ENCODE measurements at places on chromosomes 1 and 21.

GRCh38 chr1:46192171-46192570 is 6.1 kb downstream of the POMGNT1 start:
- DNase-seq: no peak

- DNase-seq: no peak
These were observed 1.0 kb downstream of the RD3 start for GRCh38 chr1:211490821-211491415.

- DNase-seq: no peak
These were observed 79.4 kb downstream of the RPE65 start for GRCh38 chr1:68370101-68370915.

- DNase-seq: no peak
These were observed 55.7 kb upstream of the EPHA8 start for GRCh38 chr1:22507587-22507986.

DNA sequence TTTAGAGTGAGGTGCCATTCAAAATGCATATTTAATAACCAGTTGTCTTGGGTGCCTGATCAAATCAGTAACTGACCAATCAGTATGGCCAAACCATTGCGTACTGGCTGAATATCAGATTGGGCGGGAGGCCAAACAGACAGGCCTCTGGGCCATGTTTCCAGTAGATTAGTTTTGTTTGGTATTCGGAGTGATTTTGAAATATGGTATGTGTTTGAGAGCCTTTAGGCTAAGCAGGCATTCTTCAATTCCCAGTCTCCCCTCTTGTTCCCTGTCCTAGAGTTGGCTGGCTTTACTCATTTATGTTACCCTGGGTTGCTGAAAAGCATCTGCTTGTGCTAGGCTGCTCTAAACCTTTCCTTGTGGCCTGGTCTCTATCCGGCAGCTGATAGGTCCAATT is 80.1 kb downstream of the BACH1 start:
- no peak for DNase-seq

DNA sequence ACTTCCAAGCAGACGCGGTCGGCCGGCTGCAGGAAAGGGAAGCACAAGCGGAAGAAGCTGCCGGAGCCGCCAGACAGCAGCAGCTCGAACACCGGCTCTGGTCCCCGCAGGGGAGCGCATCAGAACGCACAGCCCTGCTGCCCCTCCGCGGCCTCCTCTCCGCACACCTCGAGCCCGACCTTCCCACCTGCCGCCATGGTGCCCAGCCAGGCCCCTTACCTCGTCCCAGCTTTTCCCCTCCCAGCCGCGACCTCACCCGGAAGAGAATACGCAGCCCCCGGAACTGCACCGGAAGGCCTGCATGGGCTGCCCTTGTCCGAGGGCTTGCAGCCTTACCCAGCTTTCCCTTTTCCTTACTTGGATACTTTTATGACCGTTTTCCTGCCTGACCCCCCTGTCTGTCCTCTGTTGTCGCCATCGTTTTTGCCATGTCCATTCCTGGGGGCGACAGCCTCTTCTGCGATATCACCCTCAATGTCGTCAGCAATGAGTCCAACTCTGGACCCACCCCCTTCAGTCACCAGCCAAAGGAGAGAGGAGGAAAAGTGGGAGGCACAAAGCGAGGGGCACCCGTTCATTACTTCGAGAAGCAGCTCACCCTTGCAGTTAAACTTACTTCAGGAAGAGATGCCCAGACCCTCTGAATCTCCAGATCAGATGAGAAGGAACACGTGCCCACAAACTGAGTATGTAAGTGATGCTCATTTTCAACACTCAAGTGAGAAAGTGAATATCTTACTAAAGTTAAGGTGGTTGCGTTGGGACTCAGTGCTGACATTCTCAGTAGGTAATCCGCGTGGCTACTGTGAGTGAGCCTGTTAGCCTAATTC is 25.5 kb downstream of the UTS2 start:
- DNase-seq: no peak

DNA sequence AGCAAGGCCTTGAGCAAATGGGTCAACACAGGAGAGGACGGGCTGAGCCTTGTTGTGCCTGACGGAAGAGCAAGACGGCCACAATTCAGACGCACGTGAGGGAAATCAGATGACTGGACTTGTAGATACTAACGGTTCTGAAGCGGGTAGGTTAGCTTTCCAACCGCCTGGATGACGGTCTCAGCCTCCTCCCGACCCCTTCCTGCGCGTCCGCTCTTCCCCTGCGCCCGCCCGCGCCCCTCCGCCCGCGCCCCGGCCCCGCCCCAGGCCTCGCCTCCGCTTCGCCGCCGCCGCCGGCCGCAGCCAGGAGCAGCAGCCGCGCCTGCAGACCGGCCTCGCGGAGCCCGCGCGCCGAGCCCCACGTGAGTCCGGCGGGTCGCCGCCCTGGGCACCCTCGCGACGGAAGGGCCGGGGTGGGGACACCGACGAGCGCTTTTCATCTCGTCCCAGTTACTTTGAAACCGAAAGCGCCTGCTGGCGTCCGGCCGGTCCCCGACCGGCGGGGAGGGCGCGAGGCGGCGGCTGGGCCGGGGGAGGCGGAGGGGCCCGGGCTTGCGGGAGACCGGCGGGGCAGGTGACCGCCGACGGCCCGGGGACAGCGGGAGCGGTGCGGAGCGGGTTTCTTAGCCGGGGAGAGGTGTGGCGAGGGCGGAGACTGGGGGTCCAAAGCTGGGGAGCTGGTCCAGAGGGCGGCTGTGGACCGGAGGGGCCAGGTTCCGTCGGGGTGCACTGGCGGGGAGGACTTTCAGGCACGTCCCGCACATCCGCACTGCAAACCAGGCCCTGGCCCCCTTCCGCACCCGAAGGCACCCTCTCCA is at the start of gene TRAF5:
Gene TRAF5 (plus strand): TSS at position 306 of the 818 bp plus-strand sequence. CDS start 26,407 bp downstream, outside the sequence.
- peak; percentile 68 for DNase-seq

- DNase-seq: peak; percentile 45
These were observed 44.6 kb downstream of the TOR3A start for GRCh38 chr1:179126338-179127060.

DNA sequence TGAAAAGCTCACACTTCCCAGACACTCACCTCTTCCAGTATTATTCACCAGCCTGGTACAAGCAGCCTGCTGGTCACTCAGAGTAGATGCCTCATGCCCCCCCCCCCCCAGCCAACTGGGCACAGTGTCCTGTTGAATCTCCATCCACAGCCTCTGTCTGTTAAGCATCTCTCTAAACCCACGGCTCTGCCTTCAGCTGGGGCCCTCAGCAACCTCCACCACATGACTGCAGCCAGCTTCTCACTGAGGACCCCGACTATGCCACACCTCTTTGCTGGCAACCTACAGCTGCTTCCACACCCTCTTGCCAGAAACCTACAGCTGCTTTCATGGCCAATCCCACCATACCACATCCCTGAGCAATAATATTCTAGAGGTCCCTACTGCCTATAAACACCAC is 113.1 kb downstream of the RHOU start:
- no peak for DNase-seq

- peak; percentile 64 for DNase-seq
These were observed 992 bp upstream of the USP48 start for GRCh38 chr1:21783679-21784603.

Measured in body of pancreas (tissue), 4 donors.